ENCODE measurements at places on chromosomes 1 and 21. TPM values are rescaled to one million over a fixed set of nuclear protein-coding genes. Genes with fewer than 3 reads are reported as not detected.

GRCh38 chr1:216905137-216905536, 181.9 kb upstream of the ESRRG start:
- DNase-seq = no peak

- DNase-seq = no peak
These were observed 20.6 kb downstream of the NIBAN1 start for GRCh38 chr1:184953600-184954219.

DNA sequence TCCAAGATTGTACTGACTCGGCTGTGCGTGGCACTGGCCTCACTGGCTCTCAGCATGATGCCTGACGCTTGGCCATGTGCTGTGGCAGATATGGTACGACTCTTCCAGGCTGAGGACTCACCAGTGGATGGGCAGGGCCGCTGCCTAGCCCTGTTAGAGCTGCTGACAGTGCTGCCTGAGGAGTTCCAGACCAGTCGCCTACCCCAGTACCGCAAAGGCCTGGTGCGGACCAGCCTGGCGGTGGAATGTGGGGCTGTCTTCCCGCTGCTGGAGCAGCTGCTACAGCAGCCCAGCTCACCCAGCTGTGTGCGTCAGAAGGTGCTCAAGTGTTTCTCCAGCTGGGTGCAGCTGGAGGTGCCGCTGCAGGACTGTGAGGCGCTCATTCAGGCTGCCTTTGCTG, 2.9 kb downstream of the IPO13 start:
- no peak for DNase-seq

CADM3 gene
- total RNA-seq = 6.5 TPM

IVL gene
- not detected for total RNA-seq

Data from mesenteric fat pad (tissue), 1 donor.